ENCODE measurements at places on chromosomes 5 and 9.

GRCh38 chr5:58970766-58971165 is 387.9 kb downstream of the RAB3C start:
- DNase-seq, result peak; percentile 15

DNA sequence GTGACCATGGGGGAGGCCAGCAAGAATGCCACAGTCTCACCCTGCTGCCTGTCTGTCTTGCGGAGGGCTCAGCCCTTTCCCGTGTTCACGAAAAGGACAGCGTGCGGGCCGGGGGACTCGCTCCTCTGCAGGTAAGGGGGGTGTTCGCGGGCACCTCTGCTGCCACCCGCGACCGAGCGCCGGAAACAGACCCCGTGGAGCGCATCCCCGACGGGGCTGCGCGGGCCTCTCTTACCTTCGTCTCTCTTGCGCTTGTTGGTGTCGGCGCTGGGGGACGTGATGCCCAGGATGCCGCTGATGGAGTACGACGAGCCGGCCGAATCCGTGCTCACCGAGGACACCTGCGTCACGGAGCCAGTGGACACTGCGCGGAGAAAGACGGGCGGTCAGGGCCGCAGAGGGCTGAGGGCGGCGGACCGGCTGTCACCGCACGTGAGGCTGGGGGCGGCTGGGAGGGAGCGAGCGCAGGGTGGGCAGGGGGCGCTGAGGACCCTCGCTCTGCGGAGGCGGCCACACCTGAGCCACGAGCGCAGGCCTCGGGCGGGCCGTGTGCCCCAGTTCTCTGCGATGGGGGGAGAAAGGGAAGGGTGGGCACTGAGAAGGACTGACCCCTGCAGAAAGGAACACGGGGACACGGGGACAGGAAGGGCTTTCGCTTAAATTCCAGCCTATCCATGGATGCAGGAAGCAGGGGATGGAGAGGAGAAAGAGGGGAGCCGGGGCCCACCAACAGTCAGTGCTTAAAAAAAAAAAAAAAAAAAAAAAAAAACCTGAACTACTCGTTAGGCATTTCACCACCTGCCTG is 31.5 kb downstream of the PAX5 start:
- no peak for DNase-seq

GRCh38 chr5:14476786-14477435 is 104.7 kb upstream of the OTULINL start:
- DNase-seq, result no peak

DNA sequence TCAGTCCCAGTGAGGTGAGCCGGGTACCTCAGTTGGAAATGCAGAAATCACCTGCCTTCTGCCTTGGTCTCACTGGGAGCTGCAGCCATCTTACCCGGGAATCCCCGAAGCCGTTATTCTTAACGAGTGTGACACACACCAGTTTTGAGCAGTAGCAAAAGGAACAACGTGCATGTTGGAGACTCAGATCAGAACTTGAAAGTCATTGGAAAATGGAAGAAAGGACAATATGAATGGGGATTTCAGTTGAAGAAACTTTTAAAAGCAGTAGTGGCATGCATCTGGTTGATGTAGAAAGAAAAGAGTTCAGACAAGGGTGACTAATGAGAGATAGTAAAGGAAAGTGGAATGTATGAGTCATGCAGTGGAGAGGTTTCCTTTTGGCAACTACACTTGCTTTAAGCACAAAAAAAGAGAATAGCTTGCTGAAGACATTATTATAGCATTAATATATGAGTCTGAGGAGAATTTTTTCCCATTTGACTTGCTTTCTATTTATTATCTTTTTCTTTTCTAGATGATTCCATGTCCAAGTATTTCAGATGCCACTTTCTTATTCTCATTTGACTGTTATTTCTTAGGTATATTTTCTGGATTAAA is 44.4 kb upstream of the ANKDD1B start:
- no peak for DNase-seq

- no peak for DNase-seq
Observed at GRCh38 chr5:159345336-159345735, 15.0 kb upstream of the IL12B start.

DNA sequence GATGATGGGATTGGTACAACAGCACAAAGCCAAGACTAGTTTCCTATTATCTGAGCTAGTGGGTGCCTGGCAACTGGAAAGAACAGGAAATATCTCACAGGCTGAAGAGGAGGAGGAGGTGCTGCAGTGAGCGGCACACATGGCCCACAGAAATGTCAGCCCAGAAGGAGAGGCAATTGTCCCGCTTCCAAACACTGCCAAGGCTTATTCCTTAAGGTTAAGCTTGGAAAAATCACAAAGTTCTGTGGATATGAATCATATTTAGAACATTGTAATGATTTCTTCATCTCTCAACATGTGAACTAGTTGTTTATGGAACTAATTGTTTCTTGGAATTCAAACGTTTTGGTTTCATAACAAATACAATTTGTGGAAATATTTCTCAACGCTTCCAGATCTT is 1019.5 kb upstream of the SEMA6A start:
- DNase-seq, result no peak

- DNase-seq, result no peak
Observed at GRCh38 chr5:131182839-131183238, 12.1 kb downstream of the LYRM7 start.

DNA sequence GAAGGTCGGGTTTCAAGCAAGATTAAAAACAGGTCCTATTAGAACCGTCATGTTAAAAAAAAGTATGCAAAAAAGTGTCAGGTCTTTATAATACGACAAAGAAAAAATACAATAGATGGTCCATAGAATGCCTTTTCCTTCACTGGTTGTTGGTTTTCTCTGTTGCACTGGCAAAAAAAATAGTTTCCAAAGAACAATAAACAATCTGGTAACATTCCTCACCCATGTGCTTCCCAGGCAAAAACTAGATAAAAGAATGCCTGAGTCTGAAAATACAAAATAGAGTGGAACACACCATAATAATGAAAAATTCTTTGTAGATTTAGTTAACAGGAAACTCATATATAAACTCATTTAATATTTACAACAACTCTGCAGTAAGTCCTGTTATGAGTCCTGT is 590.0 kb upstream of the DMAC1 start:
- no peak for DNase-seq

GRCh38 chr5:98461485-98461884 is 312.0 kb upstream of the RGMB start:
- DNase-seq, result no peak

DNA sequence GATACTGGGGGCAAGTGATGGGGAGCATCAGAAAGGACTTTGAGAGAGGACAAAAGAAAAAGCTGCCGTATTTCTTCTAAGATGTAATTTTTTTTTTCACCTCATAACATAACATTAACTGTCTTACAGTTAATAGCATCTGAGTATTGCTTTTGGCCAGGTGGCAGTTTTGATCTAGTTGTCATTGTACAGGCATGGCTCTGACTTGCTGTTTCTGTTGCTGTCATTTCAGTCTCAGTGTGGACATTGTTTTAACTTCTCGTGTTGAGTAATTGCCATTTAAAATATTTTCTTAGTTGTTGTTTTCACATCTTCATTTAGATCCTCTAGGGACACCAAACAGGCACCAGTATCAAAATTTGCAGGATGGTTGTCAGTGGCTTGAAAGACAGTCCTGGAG is 12.4 kb downstream of the SMAD5 start:
- DNase-seq, result no peak

- DNase-seq, result no peak
Observed at GRCh38 chr5:151504006-151504405, 56.6 kb downstream of the SLC36A1 start.

- no peak for DNase-seq
Observed at GRCh38 chr5:113042491-113043243, 66.1 kb downstream of the DCP2 start.

GRCh38 chr5:80219391-80219790 is 36.5 kb downstream of the SERINC5 start:
- DNase-seq, result no peak

DNA sequence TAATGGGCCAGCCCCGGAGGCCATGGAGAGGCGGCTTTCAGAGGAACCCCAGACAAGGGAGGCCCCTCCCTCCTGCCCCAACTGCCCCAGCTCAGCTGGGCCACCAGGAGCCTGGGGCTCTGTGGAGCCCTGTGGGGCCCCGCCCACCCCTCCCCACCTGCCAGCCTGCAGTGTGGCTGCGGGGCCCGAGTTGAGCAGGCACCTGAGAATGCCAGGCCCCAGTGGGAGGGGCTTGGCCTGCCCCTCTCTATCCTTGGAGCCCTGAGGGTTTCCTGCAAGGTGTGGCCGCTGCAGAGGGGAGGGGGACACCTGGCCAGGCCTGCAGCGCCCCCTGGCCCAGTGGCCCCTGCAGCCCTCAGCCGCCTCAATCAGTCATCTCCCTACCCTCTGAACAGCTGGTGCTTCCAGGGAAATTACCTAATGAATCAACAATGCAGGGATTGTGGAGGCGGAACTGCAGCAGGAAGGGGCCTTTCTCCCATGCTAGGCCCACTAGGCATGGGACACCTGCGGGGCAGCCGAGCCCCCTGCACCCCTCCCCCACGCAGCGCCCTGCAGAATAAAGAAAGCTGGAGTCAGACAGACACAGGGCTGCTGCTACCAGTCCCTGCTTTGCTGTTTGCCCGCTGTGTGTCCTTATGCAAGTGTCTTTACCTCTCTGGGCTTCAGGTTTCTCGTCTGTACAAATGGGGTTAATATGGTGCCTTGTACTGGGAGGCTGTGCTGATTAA is 48.0 kb downstream of the LMX1B start:
- DNase-seq, result peak; percentile 14

Data from NCI-H524 treated with DMSO at 0.1 percent for 48 hours (cell line).